Activated CD4-positive, alpha-beta T cell treated with anti-CD3 and anti-CD28 coated beads, Interleukin-2, Interleukin-6, amounts not matched to agents 100 ng/mL and 50 ng/mL, durations not matched to agents 16 hours and 8 hours (primary cell): ENCODE measurements at places on chromosomes 3 and 15.

- peak; percentile 77 for DNase-seq
Observed at GRCh38 chr15:72117486-72118016, 399 bp downstream of the MYO9A start.

GRCh38 chr3:175748087-175748730, 889.1 kb downstream of the NAALADL2 start:
- no peak for DNase-seq

DNA sequence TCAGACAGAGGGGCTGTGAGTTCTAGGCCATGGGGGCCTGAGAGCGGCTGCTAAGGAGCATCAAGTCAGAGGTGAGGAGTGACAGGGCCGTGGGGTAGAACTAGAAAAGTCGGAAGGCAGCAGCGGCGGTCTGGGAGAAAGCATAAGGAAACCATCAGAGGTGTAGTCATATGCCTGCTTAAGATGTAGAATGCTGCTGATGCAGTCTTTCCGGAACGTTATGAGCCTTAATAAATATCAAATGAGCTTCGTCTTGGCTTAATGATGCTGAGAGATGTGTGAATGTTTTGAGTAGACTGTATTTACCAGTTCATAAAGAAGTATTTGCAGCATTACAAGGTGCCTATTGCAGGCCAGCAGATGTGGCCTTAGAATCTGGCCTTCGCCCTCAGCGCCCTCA, 15.2 kb downstream of the ATG7 start:
- no peak for DNase-seq

DNA sequence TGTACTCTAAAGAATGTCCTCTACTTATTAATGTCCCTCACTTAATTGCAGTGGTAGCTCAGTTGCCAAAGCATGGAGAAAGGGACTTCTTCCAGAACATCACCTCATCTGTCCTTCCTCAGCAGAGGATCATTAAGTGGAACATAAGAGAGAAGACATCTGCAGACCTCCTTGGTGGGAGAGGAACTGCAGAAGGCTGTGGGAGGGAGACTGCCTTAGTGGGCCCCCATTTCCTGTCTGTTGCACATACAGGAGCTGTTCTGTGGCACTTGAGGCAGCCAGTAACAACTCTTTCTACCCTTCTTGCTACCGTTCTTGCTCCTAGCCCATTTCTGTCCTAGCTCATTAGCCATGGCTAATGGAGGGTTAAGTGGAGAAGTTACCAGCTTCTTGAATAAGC, 33.6 kb downstream of the HPS3 start:
- no peak for DNase-seq

DNA sequence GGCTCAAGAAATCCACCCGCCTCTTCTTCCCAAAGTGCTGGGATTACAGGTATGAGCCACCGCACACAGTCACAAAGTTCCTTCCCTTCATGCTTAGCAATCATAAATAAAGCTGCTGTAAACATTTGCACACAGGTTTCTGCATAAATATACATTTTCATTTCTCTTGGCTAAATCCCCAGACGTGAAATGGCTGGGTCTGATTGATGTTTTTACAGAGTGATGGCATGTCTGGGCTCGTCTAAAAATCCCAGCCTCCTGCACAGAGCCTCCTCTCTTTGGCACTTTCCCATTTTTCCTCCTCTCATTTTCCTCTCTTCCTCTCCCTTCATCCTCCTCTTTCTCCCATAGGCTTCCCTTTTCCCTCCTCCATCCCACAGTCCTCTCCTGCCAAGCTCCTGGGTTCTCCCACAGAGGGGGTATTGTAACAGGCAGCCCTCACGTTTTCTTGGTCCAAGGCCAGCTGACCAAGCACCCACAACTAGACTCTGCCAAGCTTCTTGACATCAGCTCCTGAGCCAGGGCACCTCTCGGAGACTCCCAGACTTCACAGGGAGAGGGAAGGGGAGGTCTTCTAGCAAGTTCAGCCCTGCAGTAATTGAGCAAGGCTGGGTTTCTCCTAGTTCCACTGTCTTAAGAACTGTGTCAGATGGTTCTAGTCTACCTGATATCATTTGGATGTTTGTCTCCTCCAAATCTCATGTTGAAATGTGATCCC, 10.5 kb upstream of the PLA2G4E start:
- no peak for DNase-seq

DNA sequence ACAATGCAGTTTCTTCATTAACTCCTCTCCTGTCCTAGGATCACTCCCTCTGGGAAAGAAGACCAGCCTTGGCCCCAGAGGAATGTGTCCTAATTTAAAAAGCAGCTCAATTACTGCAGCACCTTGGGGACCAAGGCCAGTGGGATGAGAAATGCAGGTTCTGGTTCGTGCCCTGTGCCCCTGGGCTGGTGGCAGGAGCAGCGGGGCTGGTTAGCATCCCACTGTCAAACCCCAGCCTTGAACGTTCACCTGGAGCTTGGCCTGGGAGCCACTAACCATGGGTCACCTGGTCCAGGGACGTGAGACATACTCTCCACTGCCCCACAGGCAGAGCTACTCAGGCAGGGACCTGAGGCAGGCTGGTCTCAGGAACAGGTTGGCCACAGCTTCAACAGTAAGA, 8.4 kb upstream of the RTP3 start:
- no peak for DNase-seq

- no peak for DNase-seq
Observed at GRCh38 chr3:149462581-149463011, 11.9 kb upstream of the TM4SF4 start.

DNA sequence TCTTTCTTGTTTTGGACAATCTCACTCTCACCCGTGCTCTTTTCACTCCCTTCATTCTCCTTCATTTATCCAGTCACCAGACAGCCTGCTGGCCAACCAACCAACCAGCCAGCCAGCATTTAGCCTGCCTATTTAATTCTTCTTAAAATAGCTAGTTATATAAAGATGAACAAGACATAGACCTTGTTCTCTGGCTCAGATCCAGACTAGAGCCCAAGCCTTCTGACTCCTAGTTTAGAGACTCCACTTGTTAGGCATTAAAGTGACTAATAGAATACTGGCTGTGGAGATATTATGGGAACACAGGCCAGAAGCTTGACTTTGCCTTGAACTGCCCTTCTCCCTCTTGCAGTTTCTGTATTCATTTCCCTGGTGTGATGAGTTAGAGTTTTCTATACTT, 215.3 kb upstream of the THRB start:
- DNase-seq, result no peak

- DNase-seq, result no peak
Observed at GRCh38 chr3:159938714-159939113, 49.9 kb upstream of the IL12A start.

DNA sequence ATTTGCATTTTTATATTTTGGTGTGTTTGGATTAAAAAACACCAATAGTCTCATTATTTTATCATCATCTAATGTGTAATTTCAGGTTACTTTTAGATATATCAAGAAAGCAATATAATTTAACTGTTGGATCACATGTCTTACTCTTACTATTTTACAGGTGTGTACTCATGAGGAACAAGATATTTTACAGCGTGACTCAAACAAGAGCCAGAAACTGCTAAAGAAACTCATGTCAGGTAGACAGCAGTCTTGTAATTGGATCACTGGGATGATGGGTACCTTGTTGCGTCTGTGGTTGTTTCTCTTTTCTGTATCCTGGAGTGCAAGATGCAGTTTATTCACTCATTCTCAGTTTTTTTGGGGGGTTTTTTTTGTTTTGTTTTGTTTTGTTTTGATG, 12.9 kb downstream of the TRIP4 start:
- DNase-seq, result no peak

DNA sequence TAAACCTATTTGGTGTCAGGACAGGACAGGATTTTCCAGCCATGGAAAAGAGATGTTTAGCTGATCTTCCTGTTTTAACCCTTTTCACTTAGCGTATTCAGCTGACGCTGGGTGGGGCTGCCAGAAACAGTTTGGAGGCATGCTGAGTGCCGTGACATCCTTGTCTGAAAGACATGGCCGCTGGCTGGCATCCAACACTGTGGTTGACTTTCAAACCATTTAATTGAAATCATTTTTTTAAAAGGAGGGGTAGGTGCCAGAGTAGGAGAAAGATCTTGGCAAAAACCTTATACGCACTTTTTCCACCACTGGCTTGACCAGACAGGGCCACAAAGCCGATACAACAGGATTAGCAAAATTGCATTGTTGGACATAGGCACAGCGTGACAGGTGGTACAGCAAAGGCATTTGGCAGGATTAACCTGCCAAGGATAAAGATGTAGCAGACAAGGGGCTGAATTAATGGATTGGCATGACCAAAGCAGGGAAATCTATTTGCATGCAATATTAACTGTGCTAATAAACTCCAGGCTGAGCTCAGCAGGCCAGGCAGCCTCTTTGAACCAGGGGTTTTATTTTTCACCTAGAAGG, 131.8 kb upstream of the TOPAZ1 start:
- DNase-seq, result no peak

DNA sequence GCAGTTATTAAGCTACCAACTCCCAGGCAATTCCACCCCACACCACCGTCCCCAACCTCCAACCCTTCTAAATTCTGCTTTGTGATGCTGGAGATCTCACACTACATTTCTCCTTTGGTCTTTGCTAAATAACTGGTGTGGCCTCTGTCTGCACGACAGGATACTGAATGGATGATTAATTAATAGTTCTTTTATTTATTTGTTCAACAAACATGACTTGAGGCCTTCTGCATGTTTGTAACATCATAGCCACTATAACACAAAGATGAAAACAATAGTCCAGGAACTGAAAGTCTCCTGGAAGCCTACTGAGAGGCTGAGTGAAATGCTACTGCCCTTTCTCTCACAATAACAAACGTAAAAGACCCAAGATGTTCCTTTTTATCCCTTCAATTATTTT, 609.5 kb upstream of the UBE2E2 start:
- DNase-seq, result no peak

GRCh38 chr15:66155065-66155464, 98.5 kb downstream of the MEGF11 start:
- no peak for DNase-seq
